ENCODE measurements at places on chromosomes 1 and 21.

- no peak for DNase-seq
Observed at GRCh38 chr1:5250336-5250735, 595.9 kb downstream of the AJAP1 start.

GRCh38 chr1:64965366-64966157 is 787 bp downstream of the JAK1 start:
- peak; percentile 8 for DNase-seq

- peak; percentile 71 for DNase-seq
Observed at GRCh38 chr1:54255026-54255702, 55.2 kb downstream of the MRPL37 start.

DNA sequence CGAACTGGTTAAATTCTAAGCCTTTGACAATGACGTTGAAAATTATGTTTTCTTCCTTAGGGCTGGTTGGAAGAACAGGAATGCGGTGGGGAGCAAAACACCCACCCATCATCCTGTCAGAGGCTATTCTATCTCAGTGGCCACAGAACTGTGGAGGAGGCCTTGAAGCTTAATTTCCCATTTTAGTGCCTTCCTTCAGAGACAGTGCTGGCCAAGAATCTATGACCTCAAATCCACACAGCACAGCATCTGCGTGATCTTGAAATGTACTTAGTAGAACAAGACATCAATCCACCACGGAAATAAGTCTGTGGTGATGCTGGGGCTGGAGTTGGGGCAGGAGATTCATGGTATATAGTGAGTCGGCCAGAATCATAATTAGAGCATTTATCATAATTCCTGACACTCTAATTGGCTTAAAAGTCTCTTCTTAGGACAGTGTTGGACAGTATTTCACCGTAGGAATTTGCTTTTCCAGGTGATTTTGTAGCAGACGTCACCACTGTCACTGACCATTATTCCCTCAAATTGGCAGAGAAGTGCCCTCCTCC is 113.1 kb downstream of the KCNJ6 start:
- no peak for DNase-seq

GRCh38 chr1:34060901-34061415 is 104.1 kb downstream of the CSMD2 start:
- no peak for DNase-seq

GRCh38 chr1:32232558-32233304 is 10.5 kb downstream of the EIF3I start:
- no peak for DNase-seq

DNA sequence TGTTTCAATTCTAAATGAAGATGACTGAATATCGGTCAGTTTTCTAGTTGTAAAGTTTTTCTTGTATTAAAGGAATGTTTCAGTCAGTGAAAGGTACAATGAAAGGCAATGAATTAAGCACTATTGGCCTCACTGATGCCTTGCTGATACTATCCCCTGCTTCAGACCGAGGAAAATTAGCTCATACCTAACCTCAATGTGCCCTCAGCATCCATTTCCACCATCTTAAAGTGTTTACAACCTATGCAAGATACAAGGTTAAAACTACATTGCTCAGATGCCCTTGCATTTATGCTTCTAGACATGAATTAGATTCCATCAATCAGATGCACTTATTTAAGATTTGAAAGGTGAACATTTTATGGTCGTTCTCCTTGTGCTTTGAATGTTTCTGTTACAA is 184.5 kb downstream of the COP1 start:
- no peak for DNase-seq

DNA sequence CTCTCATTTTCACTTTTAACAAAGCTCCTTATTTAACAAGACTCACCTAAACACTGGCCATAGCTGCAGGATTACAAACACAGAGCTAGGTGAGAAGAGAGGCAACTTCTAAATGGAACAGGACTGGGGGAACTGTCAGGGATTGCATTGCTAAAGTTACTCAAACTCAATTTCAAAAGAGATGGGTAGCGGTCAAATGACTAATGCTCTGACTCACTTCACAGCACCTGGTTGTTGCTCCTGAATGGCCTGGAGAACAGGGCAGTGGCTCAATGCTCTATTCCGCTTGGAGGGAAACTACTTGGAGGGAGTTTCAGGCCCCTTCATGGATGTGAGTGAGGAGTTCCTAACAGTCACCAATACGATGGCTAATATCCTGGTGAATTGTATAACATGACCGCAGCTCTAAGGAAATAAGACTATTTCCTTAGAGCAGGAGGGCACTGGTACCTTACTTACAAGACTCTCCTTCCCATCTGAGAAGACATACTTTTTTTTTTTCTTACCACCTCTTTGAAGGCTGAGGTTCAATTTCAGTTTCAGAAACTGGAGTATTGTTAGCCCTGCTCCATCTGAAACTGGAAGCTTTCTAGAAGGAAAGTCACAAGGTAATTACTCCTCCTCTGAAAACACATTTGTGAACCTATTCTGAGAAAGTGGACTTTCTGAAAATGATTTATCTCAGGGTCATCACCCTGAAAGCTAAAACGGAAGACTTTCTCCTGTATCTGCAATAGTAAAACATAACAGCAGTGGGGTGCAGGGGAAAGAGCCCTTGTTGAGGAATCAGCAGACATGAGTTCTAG is 9.5 kb downstream of the DPT start:
- DNase-seq, result peak; percentile 77

GRCh38 chr1:42518908-42519307 is 55.8 kb downstream of the CCDC30 start:
- no peak for DNase-seq

DNA sequence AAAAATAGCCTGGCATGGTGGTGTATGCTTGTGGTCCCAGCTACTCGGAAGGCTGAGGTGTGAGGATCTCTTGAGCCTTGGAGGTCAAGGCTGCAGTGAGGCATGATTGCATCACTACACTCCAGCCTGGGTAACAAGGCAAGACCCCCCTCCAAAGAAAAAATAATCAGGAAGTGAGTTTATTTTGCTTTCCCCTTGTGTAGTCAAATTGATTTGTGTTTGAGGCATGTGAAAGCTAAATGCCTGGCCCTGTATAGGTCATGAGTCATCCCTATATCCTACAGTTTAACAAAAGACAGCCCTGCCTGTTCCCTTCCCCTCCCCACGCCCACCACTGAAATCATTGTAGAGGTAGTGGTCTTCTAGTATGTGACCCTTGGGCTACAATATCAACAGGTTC is 241.4 kb upstream of the JUN start:
- no peak for DNase-seq

- DNase-seq, result no peak
Observed at GRCh38 chr1:227886993-227887696, 60.6 kb downstream of the WNT9A start.

DNA sequence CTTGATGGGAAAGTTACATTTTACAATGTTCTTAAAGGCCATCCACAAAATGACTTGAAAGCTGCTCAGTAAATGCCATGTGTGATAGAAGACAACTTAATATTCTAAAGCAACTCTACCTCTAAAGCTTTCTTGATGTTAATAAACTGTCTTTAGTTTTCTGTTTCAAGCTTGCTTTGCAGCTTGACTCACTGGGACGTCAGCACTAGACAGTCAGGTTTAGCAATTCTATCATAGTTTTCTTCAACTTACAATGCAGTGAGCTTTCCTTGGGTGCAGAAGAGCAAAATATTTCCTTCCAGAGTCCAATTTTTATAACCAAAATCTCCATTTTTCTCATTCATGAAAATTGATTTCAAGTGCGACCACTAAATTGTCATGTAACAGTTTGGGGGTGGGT is 273.1 kb downstream of the NTNG1 start:
- DNase-seq, result no peak

GRCh38 chr21:15423676-15424445 is 305.9 kb upstream of the USP25 start:
- DNase-seq, result no peak

DNA sequence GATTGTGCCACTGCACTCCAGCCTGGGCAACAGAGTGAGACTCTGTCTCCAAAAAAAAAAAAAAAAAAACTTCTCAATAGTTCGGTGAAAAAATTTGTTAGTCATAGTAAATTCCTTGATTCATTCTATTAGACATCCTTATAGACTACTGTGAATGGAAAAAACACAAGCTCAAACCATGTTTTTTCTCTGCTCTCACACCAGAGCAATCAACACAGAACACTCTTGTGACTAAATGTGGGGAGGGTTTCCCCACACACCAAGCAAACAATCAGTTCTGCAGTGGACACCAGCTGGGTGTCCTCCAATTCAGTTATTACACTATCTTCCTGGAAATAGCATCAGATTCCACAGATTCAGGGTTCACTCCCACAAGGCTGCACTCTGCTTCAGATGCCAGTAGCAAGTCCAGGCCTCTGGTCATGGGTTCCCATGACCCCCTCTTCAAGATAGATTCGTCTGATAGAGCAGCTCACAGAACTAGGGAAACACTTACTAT is 69.1 kb upstream of the TEKT2 start:
- DNase-seq, result no peak

DNA sequence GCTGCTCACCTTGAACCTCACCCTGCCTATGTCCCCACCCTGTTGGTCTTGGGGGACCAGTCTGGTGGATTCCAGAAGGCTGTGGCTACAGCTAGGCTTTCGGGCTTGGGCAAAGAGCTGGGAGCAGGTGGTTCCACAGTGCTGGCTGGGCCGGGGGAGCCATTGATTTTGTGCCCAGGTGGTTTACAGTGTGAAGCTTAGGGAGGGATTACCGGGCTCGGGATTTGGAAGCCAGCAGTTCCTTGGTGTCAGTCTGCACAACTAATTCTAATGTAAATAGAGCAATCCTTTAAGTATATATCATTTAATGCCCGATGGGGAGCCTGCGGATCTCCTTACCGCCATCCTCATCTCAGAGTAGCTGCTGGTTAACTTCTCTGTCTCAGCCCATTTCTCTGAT is 38.2 kb downstream of the PRDM16 start:
- DNase-seq, result no peak

GRCh38 chr1:45686015-45686287 is 382 bp downstream of the GPBP1L1 start:
- no peak for DNase-seq

GRCh38 chr1:107952989-107953388 is 12.0 kb downstream of the VAV3 start:
- no peak for DNase-seq

GRCh38 chr1:15953294-15953771 is 22.6 kb downstream of the ZBTB17 start:
- no peak for DNase-seq

DNA sequence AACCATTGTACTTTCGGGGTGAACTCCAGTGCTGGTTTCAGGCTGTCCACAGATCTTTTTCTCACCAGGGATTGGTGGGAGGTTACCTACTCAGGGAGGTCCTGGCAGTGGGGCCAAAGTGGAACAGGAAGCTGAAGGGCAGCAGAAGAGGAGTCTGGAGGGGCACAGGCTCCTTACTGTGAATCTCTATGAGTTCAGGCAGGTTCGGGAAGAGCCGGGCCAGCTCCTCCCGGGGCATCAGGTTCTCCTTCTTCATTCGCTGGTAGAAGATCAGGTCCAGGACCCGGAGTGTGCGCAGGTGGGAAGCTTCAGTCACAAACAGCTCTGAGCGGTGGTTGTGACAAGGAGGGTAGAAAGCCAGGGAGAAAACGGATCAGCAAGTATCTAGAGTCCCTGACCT is 26.7 kb downstream of the LRRC71 start:
- DNase-seq, result no peak

DNA sequence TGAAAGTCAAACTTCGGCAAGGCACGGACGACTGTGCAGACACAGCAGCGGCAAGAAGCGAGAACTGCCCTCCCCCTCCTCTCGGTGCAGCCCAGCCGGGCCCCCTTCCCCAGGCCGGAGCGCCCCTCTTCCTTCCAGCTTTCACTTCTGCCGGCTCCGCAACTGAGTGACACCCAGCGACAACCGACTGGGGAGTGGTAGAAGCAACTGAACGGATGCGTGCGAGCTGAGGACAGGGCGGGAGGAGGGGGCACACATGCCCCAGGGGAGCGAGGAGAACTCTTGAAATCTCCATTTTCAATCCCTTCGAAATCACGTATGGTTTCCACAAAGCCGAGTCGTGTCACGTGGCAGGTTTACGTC is 146.6 kb downstream of the PGBD5 start:
- DNase-seq, result no peak

- DNase-seq, result no peak
Observed at GRCh38 chr1:202644219-202645096, 65.8 kb downstream of the SYT2 start.

DNA sequence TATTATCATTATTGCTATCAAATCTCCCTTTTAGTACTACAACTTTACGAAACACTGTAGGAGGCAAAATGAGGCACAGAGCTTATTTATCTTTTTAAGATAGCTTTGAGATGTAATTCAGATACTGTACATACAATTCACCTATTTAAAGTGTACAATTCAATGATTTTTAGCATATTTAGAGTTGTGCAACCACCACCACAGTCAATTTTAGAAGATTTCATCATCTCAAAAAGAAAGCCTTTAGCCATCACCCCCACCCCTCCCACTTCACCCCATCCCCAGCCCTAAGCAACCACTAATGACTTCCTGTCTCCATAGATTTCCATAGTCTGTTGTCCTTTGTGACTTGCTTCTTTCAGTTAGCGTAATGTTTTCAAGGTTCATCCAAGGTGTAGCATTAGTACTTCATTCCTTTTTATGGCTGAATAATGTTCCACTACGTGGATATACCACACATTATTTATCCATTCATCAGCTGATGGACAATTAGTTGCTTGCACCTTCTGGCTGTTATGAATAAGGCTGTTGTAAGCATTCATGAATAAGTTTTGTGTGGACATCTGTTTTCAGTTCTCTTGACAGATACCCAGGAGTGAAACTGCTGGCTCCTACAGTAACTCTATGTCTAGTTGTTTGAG is 9.4 kb upstream of the CAPN9 start:
- no peak for DNase-seq

GRCh38 chr1:71738256-71738655 is 544.1 kb downstream of the NEGR1 start:
- DNase-seq, result no peak

- no peak for DNase-seq
Observed at GRCh38 chr1:209250861-209251636, 332.5 kb upstream of the CAMK1G start.

DNA sequence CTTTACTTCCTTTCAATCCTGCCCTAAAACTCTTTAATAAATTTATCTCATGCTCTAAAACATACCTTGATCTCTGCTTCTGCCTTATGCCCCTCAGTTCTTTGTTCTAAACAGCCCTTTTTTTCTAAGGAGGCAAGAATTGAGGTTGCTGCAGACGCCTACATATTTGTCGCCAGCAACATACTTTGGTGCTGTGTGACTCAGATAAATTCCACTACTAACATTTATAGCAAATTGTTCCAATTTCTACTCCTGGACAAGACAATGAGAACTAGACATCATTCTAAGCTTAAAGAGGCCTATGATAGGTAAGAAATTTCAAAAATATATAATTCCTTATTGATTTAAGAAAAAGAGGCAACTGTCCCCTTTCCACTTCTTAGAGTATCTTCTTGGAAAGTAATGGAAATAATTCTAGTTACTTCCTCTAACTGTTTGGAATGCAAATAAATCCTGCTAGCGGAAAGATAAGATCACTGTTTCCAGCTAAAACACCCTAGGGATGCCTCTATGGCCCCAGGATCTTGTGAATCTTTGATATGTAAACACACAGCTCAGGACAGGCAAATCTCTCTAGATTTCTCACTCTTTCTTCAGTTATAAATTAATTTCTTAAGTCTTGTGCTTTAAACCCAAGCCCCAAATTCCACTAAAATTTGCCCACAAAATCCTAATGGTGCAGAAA is 869.1 kb downstream of the KCNT2 start:
- no peak for DNase-seq

Data from RCC 7860 (cell line).